ENCODE measurements at places on chromosomes 12 and 14.

GRCh38 chr14:60867503-60868172 is 113.2 kb downstream of the TRMT5 start:
- no peak for DNase-seq

GRCh38 chr12:114729731-114730130 is 45.8 kb upstream of the TBX3 start:
- DNase-seq: no peak

- DNase-seq: no peak
These were observed 134.1 kb upstream of the PLEKHG7 start for GRCh38 chr12:92568691-92569090.

GRCh38 chr12:122859303-122860039 is 24.2 kb downstream of the HIP1R start:
- no peak for DNase-seq

- DNase-seq: no peak
These were observed 351.0 kb downstream of the NAV3 start for GRCh38 chr12:78181544-78182162.

DNA sequence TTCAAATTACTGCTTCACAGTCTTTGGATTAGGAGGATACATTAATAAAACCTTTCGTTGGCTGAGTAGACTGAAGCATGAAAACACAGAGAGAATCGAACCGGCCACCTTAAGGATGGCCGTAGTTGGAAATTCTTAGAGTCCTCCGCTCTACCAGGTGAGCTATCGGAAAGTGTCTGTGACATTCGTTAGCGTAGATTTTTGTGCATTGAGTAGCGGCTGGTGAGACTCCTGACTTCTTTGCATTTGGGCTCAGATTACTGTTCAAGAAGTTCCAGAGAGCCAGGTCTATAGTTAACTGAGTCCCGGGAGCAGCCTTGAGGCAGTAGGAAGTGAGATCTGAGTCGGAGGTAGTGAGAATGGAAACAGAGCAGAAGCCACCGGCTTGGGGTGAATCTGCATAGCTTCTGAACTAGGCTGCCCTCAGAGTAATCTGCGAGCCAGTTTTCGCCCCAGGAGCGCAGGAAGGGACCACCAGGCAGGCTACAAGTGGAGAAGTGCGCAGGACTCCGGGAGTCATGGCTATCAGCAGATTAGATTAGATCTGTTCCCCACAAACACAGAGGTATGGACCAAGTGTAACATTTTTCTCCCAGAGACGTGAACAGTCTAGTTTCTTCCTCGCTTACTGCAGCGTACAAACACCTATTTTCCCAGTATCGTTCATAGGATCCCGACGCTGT is 11.0 kb downstream of the OR6S1 start:
- no peak for DNase-seq

DNA sequence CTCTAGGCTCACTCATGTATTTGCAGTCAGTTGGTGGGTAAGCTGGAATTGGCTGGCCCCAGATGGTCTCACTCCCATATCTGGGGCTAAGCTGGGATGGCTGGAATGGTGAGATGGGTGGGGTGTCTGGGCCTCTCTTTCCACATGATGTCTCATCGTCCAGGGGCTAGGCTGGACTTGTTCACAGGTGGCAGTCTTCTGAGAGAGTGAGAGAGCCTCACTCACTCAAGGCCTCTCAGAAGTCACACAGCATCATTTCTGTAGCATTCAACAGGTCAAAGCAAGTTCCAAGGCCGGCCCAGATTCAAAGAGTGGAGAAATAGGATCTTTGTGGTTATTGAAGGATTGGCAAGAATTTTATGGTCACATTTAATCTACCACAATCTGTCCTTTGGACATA is 102.7 kb downstream of the UNC79 start:
- DNase-seq: no peak
